ENCODE measurements at places on chromosomes 11 and 22.
A peak's percentile ranks its signal among the peaks of the same experiment; 100 is the strongest.

GRCh38 chr11:11477695-11478420 is 124.8 kb upstream of the CSNK2A3 start:
- no peak for DNase-seq

DNA sequence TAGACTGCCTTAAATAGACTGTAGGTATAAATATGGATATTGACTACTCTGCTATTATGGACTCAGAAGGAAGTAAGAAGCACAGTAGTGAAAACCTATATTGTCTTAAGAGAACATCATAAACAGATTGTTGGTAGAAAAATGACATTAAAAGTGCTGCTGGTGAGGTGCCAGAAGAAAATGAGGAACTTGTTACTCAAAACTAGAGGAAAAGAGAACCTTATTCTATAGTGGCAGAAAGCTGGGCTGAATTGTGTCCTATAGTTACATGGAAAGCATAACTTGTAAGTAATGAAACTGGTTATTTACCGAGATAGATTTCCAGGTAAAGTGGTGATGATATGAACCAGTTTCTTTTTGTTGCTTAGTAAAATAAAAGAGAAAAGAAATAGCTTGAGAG is 109.7 kb upstream of the CTSC start:
- DNase-seq: no peak

GRCh38 chr22:27416511-27417420 is 384.8 kb downstream of the MN1 start:
- peak; percentile 95 for DNase-seq

GRCh38 chr11:44761551-44761961 is 34.8 kb downstream of the TSPAN18 start:
- no peak for DNase-seq

DNA sequence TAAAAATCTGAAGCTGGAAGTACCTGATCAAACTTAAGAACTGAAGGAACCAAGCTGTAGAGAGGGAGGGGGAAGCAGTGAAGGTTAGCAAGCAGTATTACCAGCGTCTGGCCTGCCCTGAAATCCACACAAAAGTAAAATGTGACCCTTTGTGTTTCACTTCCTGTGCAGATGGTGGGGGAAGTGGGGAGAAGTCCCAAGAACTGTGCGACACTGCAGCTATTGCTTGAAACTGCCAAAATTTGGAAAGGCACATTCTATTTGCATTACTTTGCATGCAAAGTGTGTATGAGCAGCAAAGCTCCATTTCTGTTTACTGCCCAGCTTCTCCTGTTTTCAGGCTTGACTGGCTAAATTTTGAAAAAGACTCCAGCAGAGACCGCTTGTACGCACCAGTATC is 72.1 kb upstream of the BMAL1 start:
- DNase-seq: no peak

- DNase-seq: no peak
These were observed 1377.4 kb downstream of the BRD1 start for GRCh38 chr22:48450188-48450825.

GRCh38 chr11:120835601-120836228 is 188.2 kb upstream of the TBCEL start:
- no peak for DNase-seq

DNA sequence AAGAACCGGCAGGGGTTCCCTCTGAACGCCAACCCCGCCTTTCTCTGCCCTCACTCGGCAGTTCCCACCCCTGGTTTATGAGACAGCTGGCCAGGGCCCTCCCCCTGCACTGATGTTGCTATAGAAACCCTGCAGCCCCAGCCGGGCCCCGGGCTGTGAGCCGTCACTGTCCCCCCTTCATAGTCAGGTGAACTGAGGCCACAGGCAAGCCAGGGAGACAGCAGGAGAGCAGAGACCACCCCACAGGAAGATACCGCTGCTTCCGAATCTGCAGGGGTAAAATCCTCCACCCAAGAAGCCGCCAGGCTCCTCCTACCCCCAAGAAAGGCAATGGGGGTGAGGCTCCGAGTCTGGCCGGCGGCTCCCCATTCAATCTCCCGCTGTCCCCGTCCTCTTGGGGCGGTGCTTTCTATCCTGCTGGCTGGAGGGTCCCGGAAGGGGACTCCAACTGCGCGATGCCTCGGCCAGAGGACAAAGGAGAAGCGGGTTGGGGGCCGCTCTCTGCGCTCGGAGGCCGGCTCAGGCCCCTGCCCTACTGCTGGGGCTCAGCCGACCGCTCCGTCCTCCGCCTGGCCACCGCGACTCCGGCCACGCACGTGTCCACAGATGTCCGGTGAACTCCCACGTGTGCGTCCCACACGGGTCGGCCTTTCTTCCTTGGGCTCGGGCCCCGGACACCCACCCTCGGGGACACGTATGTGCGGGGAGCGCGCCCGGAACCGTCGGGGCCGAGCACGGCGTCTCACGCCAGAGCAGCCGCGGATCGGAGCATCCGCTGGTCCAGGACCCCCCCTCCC is 587 bp downstream of the SLC25A22 start:
- DNase-seq: no peak

GRCh38 chr11:12386745-12387144 is 9.4 kb downstream of the PARVA start:
- DNase-seq: no peak

- peak; percentile 97 for DNase-seq
These were observed at the start of gene MS4A3 for GRCh38 chr11:60056349-60056969. Gene MS4A3, plus strand, starts transcription at chr11:60056665. Its CDS starts 4,496 bp downstream, at chr11:60061161.

- DNase-seq: peak; percentile 33
These were observed 93.9 kb downstream of the TECTA start for GRCh38 chr11:121194731-121195596.

GRCh38 chr11:97814325-97814959 is 1206.3 kb upstream of the CNTN5 start:
- no peak for DNase-seq

DNA sequence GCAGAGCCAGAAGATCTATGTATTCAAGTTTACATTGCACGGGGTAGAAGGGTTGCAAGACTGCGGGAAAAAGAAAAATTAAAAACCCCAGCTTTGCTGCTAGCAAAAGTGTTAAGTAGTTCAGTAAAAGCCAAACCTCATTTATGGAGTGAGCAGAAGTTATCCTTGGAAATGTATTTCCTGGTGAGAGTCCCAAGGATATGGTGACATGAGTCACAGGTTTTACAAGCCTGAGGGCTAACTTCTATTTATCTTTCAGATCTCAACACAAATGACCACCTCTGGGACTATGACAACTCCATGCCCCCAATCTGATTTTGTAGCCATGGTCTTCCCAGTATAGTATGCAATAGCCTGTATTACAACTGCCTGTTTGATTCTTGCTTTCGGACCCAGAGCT is 26.1 kb downstream of the ABTB2 start:
- DNase-seq: no peak

DNA sequence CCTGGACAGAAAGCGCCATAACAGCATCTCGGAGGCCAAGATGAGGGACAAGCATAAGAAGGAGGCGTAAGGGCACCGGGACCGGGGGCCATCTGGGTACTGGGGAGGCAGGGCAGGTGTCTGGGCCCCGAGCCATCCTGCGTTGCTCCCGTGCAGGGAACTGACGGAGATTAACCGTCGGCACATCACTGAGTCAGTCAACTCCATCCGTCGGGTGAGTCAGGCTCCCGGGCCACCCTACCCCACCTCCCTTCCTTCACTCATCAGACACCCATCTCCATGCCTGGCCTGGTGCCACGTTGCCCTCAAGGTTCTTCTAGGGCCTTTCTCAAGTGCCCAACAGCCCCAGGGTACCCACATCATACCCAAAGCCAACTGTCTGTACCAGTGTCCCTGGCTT is 15.0 kb downstream of the PLCB3 start:
- DNase-seq: no peak

DNA sequence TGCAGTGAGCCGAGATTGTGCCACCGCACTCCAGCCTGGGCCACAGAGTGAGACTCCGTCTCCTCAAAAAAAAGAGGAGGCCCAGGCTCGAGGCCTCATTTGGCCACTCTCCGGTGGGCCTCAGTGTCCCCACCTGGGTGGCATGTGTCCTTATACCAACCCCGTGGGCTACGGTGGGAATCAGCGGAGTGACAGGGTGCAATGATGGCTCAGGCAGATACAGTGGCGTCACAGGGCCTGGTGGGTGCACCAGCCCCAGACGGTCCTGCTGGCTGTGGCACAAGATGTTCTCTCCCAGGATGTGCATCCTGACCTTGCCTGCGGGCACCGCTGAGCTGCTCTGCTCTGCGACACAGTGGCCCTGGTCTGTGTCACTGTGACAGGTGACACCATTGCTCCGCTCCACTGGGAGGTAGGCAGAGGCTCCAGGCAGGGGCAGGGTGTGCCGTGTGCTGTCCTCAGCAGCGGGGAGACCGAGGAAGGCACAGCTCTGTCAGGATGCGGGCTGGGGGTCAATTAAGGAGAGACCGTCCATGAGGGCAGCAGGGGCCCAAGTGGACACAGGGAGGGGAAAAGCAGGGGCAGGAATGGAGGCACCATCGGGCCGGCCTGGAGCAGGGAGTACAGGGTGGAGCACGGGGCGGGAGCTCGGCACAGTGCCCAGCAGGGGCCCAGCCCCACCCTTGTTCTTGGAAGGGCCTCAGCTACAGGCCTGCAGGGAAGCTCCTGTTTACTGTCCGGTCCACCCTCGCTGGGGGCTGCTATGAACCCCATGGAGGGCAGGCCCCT is 21.7 kb upstream of the TH start:
- DNase-seq: no peak

- no peak for DNase-seq
These were observed 26.4 kb upstream of the ZBTB16 start for GRCh38 chr11:114033066-114033465.

DNA sequence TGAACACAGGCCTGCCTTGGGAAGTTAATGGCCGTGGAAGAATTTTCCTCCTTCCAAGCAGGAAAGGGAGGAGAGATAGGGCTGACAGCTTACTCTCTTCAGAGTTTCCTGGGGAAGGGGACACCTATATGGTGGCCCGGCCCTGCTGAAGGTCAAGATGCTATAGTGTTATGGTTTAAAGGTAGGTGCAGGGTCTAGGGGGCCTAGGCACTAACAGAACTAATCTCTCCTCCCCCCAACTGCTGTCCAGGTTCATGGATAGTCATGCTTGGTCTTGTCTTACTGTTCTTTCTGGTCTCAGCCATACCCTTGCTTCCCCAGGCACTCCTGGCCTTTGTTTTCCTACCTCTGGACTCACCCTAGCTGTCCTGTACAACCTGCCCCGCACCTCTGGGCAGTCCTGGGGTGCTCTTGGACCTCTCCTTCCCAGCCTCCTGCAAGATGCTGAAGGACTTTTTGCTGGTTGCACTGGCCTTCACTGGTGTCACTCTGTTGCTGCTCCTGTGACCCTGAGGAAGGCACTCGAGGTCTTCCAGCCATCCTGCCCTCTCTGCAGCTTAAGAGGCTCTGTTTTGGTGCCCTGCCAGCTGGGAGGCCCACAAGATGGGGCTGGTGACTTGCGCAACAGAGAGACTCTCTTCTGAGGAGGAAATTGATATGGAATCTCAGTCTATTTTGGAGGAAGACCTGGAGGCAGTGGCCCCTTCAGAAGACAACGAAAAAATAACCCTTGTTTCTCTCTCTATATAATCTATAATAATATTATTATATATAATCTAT is 17.9 kb downstream of the SEC14L3 start:
- no peak for DNase-seq

GRCh38 chr22:27526901-27527300 is 274.7 kb downstream of the MN1 start:
- no peak for DNase-seq

- peak; percentile 50 for DNase-seq
These were observed 7.8 kb upstream of the L3MBTL2 start for GRCh38 chr22:41197038-41197972.

DNA sequence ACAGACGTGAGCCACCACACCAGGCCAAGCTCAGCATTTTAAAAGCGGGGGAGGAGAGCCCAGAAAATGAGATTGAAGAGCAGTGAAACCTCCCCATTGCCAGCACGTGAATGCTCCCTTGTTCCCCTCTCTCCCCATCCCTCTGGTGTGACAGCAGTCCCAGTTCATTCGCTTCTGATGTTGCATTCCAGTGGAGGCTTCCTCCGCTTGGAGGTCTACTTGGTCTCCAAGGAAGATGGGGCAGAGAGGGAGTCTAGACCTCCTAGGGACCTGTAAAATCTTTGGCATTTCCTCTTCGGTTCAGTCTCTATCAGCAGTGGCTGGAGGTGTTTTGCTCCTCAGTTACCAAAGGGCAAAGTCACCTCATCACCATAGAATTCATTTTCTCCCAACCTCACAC is 30.2 kb upstream of the EP300 start:
- no peak for DNase-seq

GRCh38 chr22:24810043-24810749 is 4.2 kb downstream of the SGSM1 start:
- DNase-seq: no peak

DNA sequence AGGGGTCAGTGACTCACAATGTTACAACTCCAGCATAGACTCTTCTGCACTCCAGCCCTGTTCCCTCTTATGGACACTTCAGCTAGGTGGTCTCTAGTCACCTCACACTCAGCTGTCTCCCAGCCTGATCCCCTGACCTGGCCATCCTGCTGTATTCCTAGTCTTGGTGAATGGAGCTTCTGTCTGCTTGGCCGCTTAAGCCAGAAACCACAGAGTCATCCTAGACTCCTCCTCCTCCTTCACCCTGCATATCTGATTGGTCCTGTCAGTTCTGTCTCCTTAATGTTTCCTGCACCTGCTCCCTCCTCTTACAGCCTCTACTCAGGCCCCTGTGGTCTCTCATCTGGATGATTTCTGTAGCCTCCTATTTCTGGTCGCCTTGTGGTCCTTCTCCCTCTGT is 144.9 kb downstream of the HIPK3 start:
- DNase-seq: no peak

GRCh38 chr22:46467006-46467405 is 70.4 kb downstream of the CELSR1 start:
- DNase-seq: no peak

- no peak for DNase-seq
These were observed 13.3 kb downstream of the CREB3L1 start for GRCh38 chr11:46290598-46291309.

GRCh38 chr22:20946080-20946986 is 20.7 kb upstream of the AIFM3 start:
- no peak for DNase-seq

GRCh38 chr22:42895087-42895486 is 38.0 kb upstream of the ARFGAP3 start:
- DNase-seq: no peak

DNA sequence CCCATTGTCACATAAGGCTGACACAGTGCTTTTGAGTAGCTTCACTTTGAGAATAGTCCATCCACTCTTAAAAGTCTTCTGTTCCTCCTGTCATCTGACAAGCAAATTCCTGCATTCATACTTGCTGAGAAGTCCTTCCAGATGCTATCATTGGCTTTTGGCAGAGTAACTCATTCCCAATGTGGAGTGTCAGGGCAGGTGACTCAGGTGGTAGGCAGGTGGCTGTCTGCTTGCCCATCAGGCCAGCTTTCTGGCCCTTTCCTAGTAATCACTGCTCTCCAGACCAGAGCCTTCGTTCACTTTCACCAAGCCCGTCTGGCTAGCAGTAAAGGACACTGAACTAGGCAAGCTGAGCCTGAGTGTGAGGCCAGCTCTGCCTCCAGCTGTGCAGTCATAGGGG is 162.5 kb upstream of the CCDC90B start:
- no peak for DNase-seq

GRCh38 chr22:19143967-19144400 is 467 bp downstream of the ESS2 start:
- no peak for DNase-seq

- no peak for DNase-seq
These were observed 266.9 kb downstream of the AASDHPPT start for GRCh38 chr11:106344394-106344793.
